ENCODE measurements at places on chromosomes 16 and 17.
A peak's percentile ranks its signal among the peaks of the same experiment; 100 is the strongest.

DNA sequence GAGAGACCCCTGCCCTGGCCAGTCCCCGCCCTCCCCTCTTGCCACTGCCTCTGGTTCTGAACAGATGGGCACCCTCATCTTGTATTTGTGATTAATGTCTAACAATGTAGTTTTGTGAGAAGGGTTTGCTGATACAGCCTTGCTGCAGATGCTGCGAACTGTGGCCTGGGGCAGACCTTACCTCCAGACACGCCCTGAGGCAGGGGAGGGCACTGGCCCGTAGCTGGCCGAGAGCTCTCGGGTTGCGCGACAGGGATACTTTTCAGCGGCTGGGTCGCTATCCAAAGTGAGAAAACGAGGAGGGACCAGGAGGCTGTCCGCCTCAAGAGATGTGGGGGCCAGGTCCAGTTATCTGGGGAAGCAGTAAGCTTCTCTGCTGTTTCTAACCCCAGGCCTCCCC lies 21.9 kb downstream of the STH start:
- no peak for DNase-seq

DNA sequence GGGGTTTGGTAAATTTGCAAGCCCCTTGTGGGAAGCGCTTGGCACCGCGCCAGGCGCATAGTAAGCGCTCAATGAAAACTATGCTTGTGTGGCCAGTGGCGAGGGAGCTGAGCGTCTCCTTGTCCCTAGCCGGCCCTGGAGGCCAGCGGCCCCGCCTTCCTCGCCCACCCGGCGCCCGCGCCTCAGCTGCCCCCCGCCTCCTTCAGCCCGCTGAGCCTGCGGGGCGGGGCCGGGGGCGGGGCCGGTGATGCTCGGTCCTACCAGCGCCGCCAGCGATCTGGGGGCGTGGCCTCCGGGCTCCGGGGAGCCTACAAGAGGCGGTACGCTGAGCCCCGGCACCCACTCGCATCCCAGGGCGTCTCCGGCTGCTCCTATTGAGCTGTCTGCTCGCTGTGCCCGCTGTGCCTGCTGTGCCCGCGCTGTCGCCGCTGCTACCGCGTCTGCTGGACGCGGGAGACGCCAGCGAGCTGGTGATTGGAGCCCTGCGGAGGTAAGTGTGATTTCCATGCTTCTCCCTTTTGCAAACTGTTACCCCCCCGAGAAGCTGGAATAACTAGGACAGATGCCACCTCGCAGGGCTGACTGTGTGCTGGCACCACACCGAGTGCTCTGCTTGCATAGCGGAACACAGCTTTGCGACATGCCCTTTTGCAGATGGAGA lies at the start of gene CRISPLD2:
TSS of gene CRISPLD2 (plus strand) at position 342 of the 661 bp plus-strand sequence. CDS start 18,511 bp downstream, outside the sequence.
- peak; percentile 38 for DNase-seq

DNA sequence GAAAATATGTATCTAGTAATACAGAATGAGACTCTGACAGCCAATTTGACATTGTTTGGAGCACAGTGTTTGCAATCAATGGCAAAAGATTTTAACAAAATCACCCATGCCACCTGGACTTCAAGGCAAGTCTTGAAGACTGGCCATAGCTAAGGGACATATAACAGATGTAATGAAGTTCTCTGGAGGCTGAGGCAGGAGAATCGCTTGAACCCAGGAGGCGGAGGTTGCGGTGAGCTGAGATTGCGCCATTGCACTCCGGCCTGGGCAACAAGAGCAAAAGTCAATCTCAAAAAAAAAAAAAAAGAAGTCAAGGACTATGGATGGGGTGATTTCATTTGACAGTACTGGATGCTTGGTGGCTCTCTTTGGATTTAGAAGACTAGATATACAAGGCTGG lies 5.6 kb upstream of the BPTF start:
- no peak for DNase-seq

- DNase-seq = no peak
Measured at GRCh38 chr17:61877837-61878236, 14.5 kb upstream of the BRIP1 start.

- DNase-seq = no peak
Measured at GRCh38 chr16:3087243-3088235, 11.6 kb downstream of the ZSCAN10 start.

DNA sequence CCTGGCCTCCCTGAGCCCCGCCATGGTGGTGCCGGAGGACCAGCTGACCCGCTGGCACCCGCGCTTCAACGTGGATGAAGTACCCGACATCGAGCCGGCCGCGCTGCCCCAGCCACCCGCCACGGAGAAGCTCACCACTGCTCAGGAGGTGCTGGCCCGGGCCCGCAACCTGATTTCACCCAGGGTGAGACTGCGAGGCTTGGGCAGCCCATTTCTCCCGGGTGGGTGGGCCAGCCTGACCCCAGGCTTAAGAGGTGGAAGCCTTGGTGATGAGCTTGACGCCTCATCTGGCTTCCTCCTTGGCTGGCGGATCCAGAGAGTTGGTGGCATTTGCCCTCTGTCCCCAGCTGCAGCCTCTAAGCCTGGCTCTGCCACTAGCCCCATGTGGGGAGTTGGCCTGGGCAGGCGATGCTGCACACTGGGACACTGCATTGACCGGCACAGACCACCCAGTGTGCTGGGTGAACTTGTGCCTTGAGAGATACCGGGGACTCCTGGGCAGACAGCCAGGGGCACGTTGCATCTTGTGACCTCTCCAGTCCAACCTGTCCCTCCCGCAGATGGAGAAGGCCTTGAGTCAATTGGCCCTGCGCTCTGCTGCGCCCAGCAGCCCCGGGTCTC lies 3.0 kb downstream of the CDT1 start:
- DNase-seq = no peak

DNA sequence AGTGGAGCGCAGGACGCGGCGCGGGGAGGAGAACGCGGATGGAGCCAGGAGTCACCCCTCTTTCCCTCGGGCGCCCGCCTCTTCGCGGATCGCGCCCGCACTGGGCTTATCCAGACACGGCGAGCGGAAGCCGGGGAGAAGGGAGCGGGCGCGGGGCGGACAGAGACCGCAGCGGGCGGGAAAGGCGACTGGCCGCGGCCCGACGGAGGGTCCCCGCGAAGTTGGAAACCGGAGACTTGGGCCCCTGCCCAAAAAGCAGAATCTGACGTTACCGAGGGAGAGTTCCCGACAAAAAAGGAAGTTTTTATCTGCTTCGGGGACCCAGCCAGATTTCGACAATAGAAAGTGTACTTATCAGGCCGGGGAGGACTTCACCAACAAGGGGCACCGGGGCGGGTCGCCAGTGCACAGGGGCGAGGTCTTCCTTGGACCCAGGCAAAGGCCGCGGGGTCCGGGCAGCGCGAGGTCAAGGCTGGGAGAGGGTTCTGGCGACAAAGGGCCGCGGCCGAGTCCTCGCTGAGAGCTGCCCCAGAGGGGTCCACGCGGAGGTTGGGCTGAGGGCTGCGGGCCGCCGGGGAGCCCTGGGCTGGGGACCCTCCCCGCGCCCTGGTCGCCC lies 519 bp downstream of the ST6GALNAC2 start:
- no peak for DNase-seq

Data from NCI-H526 treated with DMSO at 0.1 percent for 48 hours (cell line).